ENCODE measurements at places on chromosomes 5 and 9.

DNA sequence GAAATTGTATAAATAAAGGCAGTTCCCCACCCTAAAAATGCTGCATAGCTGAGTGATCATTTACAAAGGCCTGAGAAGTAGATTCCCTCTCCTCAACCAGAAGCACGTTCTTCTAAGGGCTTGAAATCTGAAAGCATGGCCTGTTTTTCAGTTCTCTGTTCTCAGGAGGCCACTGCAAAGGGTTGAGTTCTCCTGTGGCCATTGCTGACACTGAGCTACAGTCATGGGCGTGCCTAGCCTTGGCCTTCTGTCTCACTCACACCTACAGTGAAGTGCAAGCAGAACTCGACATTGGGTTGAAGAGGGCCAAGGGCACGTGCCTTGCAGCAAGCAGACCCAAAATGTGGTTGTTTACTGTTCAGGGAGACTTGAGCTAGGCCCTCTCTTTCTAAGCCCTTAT, 276.6 kb upstream of the VLDLR start:
- DNase-seq = no peak

DNA sequence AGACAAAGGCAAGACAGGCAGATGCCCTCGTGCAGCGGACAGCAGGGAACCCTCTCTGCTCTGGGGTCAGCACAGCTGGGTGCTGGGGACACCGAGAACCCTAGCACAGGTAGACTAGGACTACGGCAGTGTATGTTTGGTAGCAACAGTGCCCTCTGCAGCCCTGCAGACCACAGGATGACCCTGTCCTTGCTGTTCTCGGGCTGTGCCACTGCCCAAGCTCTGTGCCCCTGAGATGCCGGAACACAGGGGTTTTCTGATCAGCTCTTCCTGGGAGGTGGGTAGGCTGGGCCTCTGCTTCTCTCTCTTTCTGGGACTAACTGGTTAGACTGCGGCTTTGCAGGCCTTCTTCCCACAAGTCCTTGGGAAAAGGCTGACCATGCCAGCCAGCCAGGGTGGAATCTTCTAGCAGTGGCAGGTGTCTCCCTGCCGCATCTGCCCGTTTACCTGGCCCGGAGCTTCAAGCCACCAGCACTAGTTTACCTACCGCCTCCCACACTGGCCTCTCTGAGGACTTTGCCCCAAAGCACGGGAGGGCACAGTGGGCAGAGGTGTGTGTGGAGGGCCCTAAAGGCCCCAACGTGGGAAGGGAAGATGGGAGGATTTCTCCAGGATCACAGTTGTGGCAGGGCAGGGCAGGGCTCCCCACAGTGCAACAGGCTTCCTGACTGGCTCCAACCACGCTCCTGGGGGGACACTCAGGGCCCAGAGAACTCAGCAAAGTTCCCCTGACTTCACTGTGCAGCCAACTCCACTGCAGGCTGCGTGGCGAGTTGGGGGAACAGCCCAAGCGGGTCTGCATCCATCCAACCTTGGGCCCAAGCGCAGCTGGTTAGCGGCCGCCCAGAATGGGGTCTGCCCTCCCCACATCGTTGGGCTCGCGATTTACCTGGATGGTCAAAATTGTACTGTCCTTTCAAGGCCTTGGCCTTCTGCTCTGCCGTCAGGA, 1.2 kb downstream of the UCK1 start:
- no peak for DNase-seq

GRCh38 chr5:41707853-41708603, 162.2 kb downstream of the OXCT1 start:
- no peak for DNase-seq

DNA sequence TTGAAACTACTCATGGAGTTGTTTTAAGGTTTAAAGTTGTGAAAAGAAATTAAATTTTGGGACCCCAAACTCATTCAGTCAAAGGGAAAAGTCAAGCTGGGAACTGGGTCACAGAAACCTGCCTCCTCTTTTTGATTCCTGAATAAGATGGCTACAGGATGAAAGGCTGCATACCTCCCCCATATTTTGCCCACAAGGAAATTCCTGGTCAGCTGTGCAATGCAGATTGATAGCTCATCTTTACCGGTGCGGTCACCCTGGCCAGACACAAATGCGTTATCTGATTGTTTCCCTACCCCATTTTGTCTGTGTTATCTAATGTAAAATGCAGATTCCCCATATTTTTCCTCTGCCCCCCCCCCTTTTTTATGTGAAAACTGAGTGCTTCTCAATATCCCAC, 1.3 kb downstream of the HAVCR2 start:
- no peak for DNase-seq

Data from anterior cingulate cortex (tissue), 58 donors.